Left cardiac atrium (tissue), 4 donors: ENCODE measurements at places on chromosomes 4 and X. TPM values are rescaled to one million over a fixed set of nuclear protein-coding genes. Genes with fewer than 3 reads are reported as not detected.

The PLXNB3 gene
- total RNA-seq: 7.1 TPM

The TMEM150C gene
- total RNA-seq: 12.8 TPM

The ZAR1 gene
- total RNA-seq: not detected

The TMEM47 gene
- total RNA-seq: 28.3 TPM

DNA sequence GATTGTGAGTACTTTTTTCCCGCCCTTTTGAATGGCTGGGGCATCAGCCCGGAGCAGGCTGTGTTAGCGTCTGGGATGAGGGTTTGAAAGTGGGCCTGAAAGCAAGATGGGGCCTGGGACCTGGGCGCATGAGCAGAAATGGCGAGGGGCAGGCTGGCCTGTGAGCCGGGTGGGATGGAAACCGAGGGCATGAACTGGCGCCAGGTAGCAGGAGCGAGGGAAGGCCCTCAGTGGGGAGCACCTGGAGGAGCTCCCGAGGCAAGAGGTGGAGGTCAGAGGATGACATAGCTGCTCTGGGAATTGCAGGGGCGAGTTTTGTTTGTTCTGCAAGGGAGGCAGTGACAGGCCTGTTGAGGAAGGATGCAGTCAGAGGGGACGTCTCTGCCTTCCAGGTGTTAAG is 68.6 kb downstream of the RGS12 start:
- DNase-seq: no peak

- peak; percentile 48 for DNase-seq
These were observed 723 bp downstream of the WDFY3 start for GRCh38 chr4:84965553-84966381.

DNA sequence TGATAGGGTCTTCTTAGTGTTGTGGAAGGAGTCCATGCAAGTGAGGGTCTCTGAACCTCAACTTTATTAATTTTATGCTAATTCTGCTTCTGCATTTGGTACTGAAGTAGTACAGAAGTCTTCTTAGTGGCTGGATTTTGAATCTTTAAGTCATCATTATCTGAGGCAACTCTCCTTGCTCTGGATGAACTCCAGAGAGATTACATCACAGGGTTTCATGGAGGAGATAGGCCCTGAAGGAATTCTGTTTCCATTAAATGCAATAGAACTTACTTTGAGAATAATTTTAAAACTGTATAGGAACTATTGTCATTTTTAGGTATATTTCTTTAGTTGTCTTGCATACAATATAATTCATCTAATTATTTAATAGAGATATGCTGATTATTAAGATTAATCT is 451.2 kb downstream of the FAT4 start:
- no peak for DNase-seq

- DNase-seq: no peak
These were observed 2050.7 kb downstream of the ARAP2 start for GRCh38 chr4:34193451-34194154.

- DNase-seq: no peak
These were observed 17.7 kb downstream of the SEL1L3 start for GRCh38 chr4:25844961-25845712.

DNA sequence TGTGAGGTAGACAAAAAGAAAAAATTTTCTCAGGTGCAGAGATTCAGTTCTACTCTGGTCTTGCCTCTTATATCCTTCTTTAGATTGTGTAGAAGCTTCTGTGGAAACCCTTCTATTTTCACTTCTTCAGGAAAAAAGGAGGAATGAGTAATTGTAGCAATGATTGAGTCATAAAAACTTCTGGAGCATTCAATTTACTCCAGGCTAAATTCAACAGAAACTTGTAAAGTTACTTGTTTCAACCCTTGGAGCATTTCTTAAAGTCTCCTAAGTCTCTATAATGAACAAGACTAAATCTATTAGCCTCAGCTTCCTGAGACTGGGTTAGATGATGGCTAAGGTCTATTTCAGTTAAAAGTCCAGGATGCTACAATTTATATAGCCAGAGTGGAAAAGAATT is 29.9 kb downstream of the BOD1L1 start:
- no peak for DNase-seq

DNA sequence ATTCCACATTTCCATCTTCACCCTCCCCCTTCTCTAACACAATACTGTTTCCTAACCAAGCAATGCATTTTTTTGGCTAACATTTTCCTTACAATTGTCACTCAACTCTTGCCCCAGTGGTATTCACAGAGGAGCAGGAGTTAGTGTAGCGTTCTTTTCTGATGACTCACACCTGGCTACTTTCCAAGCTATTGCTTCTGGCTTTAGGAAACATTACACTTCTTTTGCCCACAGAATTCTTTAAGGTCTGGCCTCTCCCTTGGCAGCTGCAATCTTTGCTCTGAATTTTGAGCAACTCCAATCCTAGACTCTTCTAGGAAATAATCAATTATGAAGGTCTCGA is 27.5 kb upstream of the PDGFC start:
- no peak for DNase-seq

- no peak for DNase-seq
These were observed 571.4 kb downstream of the RAPGEF2 start for GRCh38 chr4:159674241-159674640.

- no peak for DNase-seq
These were observed at the start of gene PLAC8 for GRCh38 chr4:83114576-83114975. PLAC8 (minus strand) TSS chr4:83114729; CDS start chr4:83107921, 6,808 bp downstream.

DNA sequence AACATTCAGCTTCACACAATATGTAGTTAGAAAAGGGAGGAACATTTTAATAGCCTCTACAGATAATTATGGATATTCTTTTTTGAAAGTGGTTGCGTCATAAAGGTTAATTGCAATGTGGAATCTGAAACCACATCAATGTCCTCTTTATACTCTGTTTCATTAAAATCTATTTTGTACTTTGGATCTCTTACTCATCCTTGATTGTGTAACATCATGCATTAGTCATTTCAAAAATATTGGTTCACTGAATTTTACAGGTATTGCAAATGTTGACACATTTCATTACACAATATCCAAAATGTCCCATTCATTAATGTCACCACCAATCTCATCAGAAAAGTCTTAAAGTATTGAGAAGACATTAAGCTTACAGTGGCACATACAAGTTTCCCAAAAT is 62.7 kb upstream of the USP9X start:
- DNase-seq: no peak
